ENCODE measurements at places on chromosomes 16 and 17.

- no peak for DNase-seq
Observed at GRCh38 chr17:39578272-39578671, 29.4 kb downstream of the NEUROD2 start.

- DNase-seq = no peak
Observed at GRCh38 chr17:68195667-68196393, 52.0 kb upstream of the AMZ2 start.

DNA sequence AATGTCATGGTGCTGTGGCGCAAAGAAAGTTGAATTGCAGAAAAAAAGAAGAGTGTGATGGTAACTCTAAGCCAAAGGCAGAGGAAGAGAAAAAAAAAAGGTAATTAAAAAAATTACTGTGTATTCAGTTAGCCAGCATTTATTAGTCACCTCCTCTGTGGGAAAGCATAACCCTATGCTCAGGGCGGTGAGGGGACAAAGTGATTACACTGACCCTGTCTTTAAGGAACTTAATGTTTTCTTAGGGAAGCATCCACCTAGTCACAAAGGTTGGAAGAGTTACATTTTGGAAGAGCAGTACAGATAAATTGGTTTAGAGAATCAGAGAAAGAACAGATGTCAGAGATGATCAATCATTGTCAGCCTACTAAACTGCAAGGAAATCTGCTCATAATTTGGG is 410.3 kb downstream of the CDH11 start:
- DNase-seq = no peak

GRCh38 chr17:28228109-28228840 is 90.7 kb upstream of the TMEM97 start:
- no peak for DNase-seq

DNA sequence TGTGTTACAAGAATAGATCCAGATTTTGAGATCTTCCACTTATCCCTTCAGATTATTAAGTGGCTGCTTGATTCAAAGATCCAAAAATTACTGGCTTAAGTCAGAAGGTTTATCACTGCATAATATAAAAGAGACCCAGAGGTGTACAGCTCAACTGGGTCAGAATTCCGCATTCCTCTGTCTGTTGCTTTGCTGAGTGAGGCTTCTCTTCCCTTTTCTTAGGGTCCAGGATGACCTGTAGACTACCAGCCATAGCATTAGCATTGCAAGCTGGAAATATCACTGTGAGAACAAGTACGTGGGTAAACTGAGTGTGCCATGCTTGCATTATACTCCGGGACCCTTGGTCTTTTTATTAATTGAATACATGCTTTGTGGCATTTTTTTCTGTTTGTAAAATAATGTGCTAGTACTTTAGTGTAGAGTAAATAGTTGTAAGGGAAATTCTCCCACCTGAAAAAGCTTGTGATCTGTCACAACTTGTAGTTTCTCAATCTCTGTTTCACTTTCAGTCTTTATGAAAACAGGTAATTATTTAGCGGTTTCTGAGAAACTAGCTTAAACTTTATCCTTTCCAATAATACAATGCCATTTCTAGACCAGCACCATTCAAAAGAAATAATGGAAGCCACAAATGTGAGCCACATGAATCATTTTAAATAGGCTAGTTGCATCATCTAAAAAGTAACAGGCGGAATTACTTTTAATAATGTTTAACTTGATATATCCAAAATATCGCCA is 61.6 kb downstream of the TNRC6C start:
- DNase-seq = no peak

GRCh38 chr16:88686062-88686438 is 257 bp downstream of the SNAI3 start:
- no peak for DNase-seq

DNA sequence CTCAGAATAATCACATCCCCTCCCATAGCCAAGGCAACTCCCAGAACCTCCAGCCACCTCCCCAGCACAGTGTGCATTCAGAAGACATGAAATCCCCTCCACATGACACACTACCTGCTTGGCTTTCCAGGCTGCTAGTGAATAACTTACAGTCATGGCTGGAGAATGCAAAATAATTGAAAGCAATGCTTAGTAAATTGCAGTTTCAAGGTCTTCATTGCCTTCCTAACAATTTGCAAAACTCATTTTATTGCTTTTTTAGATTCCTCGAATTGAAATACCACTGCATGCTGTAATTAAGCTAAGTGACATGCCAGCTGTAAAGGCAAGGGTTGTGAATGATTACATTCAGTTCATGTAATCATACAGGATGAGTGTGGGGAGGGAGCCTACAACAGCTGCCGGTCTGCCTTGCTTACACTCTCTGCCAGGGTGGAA is 29.0 kb upstream of the HOXB13 start:
- no peak for DNase-seq

DNA sequence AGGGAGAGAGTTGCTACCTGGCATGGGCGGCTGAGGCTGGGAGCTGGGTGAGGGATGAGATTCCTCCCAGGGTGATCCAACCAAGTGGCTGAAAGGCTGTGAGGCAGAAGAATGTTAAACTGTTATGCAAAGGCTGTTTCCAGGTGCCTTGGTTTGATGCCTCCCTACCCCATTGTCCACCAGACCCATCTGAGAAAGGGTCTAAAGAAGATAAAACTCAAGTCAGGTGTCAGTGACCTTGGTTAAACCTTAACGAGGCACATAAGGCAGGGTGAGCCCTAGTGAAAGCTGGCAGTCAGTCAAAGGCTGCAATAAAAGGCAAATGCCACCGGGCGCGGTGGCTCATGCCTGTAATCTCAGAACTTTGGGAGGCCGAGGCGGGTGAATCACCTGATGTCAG is 23.8 kb downstream of the LDHD start:
- no peak for DNase-seq

DNA sequence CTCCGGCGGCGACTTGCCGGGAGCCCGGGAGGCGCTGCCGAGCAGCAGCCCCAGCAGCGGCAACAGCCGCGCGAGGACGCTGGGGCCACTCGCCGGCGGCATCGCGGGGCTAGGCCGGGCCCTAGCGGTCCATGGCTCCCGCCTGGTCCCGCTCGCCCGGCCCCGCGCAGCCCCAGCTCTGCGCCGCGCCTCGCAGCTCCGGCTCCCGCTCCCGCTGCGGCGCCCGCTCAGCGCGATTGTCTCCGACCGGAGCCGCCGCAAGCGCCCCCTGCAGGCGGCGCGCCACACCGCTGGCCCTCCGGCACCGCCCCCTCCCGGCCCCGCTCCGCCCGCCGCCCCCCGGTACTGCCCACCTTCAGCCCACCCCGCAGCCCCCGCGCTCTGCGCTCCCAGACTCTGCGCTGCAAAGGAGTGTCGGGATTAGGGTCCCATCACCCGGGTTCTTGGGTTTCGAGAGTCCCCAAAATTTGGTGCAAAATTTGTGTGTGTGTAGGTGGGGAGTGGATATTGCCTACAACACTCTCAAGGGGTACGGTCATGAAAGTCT is at the start of gene FAM171A2:
TSS of gene FAM171A2 (minus strand) at position 241 of the 547 bp plus-strand sequence. CDS start at position 102, 139 bp downstream.
- peak; percentile 22 for DNase-seq

DNA sequence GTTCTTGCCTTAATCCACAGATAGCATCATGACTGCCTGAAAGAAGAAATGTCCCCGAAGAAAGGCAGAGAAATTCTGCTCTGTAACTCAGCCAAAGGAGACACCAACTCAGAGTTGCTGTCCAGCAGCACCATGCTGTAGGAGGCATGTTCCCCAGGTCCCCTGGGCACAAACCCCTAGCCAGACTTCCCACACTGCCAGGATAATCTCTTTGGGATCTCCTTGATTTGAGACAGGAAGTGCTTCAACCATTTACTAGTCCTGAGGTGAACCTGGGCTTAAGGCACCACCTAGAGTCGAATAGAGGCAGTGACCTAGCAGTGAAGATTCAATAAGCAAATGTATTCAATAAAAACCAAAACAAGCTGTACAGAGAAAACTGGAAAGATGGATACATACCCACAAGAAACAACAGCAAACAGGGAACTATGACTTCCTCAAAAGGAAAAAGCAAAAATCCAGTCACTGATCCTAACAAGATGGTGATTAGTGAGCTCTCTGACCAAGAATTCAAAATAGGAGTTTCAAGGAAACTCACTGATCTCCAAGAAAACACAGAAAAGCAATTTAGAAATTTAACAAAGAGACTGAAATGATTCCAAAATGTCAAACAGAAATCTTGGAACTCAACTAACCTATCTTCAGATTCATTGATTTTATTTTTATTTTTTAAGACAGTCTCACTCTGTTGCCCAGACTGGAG is 5.7 kb downstream of the OR4D2 start:
- no peak for DNase-seq

GRCh38 chr17:78986649-78987328 is 7.1 kb upstream of the LGALS3BP start:
- peak; percentile 67 for DNase-seq

- no peak for DNase-seq
Observed at GRCh38 chr16:50253514-50253910, 12.8 kb upstream of the ADCY7 start.

DNA sequence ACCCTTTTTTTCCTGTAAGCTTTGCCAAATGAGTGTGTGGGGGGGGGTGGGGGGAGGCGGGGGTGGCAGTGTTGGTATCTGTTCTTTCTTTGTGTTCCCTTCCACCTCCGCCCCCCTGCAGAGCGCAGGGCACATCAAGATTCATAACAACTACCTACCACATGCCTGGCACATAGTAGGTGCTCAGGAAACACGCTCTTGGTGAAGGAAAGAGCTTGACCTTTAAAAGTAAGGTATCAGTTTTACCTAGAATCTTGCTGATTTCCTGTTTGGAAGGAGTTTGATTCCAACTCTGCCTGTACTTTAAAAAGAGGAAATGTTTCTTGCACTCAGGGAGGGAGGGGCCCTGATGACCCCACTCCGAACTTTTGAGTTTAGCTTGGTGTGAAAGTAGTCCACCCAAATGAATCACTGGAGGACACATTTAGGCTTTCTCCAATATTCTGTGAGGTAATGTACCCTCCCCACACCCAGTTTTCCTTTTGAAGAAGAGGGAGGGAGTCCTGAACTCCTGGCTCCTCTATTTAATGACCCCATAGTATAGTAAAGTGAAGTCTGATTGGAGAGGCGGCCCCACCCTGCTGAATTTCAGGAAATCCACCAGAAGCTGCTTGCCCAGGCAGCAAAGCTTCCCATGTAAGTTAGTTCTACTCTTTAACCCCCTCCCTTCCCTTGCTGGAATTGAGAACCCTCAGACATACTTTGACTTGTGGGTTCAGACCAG is 560 bp upstream of the FAM20A start:
- no peak for DNase-seq

DNA sequence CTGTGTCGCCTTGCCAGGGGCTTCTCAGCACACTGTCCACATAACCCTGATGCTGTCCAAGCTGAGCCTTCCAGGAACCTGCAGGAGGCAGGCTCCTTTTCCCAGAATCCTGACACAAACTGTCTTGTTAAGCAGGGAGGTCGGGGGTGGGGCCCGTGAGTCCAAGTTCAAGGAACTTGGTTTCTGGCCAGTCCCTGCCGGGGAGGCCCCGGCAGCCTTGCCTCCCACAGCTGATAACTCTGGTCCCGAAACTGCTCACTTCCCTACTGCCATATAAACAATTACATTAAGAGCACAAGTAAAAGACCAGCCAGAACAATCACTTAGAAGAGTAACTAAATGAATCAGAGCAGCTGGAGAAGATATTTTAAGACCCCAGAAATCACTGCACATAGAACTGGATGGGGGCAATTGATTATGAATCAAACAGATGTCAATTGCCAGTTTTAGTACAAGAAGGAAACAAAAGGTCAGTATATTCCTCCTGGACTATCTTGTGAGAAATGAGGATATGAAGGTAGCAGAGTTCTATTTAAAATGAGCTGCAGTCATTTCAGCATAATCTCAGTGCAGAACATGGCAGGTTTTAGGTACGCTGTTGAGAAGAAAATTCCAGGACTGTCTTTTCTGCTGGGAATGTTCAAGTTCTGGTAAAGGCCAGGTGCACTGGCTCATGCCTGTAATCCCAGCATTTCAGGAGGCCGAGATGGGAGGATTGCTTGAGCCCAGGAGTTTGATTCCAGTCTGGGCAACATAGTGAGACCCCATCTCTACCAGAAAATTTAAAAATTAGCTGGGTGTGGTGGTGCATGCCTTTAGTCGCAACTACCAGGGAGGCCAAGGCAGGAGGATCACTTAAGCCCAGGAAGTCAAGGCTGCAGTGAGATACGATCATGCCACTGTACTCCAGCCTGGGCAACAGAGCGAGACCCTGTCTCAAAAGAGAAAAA is 169.8 kb downstream of the PITPNC1 start:
- DNase-seq = no peak

DNA sequence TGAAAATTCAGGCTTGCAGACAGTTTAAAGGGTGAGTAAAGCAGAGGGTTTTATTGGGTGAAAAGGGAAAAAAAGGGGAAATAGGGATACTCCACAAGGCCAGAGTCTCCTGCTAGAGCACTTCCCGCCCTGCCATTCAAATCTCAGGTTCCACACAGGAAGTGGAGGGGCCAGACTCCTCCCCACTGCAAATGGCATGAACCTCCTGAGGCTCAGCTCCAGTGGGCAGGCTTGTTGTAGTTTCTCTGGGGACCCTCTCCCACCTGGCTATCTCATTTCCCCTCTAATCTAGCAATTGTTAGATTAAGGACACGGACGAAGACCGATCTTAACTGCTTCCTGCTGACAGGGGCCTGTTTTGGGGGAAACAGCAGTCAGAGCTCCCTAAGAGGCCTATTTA is 43.4 kb downstream of the TAOK1 start:
- DNase-seq = no peak

DNA sequence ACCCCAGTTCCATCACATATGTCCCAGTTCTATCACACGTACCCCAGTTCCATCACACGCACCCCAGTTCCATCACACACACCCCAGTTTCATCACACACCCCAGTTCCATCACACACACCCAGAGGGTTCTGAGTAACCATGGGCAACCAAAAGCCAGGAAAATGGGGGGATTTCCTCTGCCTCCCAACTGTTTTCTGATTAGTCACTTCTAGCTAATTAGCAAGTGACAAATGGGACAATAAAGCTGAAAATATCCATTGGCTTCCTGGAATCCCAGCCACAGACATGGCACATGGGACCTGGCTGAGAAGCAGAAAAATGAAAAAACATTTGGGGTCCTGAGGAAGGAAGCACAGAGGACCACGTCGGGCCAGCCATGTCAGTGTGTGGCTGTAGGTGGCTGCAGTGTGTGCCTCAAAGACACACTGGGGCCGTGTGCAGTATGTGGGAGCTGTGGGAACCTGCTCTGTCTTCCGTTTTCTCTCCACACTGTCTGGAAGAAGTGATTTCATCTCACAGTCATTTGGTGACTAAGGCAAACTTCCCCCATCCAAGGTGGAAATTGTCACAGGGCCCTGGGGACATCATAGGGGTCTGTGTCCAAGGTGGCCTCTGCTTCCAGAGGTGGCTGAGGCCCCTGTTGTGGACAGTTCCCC is 106.7 kb downstream of the CMIP start:
- no peak for DNase-seq

- DNase-seq = no peak
Observed at GRCh38 chr17:45229681-45230409, 8.2 kb downstream of the FMNL1 start.

- DNase-seq = peak; percentile 62
Observed at GRCh38 chr17:6752068-6752909, 3.6 kb upstream of the XAF1 start.

Data from foreskin melanocyte (primary cell).